SK-N-SH (cell line): ENCODE measurements at places on chromosomes 2 and 18.
A peak's percentile ranks its signal among the peaks of the same experiment; 100 is the strongest.

DNA sequence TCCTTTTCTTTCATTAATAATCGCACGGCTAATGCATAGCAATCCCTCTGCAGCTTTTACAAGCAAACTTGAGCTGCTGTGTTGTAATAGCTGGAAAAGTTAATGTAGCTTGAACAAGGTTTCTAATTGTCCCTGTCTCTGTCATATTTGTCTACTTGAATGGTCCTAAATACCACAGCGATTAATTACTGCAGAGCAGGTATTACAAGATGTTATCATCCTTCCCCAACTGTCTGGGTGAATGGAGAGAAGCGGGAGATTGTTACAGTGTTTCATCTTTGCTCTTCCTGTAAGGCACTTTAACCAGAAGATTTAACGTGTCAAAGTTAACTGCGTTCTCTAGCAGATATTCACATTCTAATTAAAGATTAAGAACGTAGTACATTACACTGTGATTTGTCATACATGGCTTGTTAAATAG lies 422.2 kb upstream of the POU3F3 start:
- no peak for DNase-seq

DNA sequence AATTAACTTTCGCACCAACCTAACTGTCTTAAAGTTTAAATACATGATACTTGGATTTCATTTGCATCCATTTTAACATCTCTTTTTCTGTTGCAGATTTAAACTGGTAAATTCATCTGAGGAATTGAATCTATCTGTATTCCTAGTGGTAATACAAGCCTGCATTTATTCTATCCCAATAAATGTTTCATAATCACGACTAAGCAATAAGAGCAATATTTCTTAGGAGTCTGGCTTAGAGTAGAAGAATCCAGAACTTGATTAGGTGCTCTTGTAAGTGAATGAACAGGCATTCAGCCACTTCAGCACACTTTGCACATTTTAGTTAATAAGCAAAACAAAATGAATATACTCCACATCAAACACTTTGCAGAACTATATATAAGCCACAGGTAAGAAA lies 27.0 kb downstream of the MSH6 start:
- no peak for DNase-seq

- DNase-seq: no peak
These were observed 3.5 kb upstream of the FAM124B start for GRCh38 chr2:224405412-224405811.

- peak; percentile 14 for DNase-seq
These were observed 183.0 kb downstream of the NYAP2 start for GRCh38 chr2:225582355-225583116.

GRCh38 chr2:206063635-206064034 lies 22.3 kb downstream of the INO80D start:
- DNase-seq: no peak
